CD4-positive, alpha-beta T cell treated with Interleukin-4 for 1 hour (primary cell): ENCODE measurements at places on chromosomes 2 and 18.
A peak's percentile ranks its signal among the peaks of the same experiment; 100 is the strongest.

- DNase-seq = no peak
Observed at GRCh38 chr2:9256147-9256546, 49.5 kb downstream of the ASAP2 start.

DNA sequence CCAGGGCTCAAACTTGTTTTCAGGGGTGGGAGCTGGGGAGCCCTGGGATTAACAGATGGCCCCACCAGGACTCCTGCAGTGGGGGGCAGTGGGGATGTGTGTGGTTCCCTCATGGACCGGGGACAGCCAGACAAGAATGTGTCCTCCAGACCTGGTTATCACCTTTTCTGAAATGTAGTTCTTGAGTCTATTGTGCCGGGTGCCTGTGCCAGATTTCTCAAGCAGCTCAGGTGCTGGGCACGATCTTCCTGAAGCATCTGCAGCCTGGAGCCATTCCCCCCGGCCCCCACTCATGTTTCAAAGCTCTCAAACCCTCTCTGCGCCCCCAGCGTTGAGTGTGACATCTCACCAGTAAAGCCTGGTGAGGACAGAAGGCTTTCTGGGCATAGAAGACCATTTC lies 48.4 kb upstream of the HAAO start:
- DNase-seq = peak; percentile 10

DNA sequence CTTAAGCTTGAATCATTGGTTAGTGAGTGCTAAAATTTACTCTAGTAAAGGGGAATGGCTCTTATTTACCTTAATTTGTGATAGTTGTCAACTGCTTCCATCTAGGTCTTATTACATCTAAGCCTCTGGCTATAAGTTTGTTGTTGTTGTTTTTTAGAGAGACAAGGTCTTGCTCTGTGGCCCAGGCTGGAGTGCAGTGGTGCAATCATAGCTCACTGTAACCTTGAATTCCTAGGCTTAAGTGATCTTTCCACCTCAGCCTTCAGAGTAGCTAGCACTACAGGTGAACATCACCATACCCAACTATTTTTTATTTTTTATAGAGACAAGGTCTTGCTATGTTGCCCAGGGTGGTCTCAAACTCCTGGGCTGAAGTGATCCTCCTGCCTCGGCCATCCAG lies 6.6 kb downstream of the HADHA start:
- DNase-seq = no peak

- no peak for DNase-seq
Observed at GRCh38 chr2:234771176-234771575, 180.6 kb upstream of the SH3BP4 start.

GRCh38 chr18:8001711-8002301 lies 434.7 kb downstream of the PTPRM start:
- no peak for DNase-seq
